ENCODE measurements at places on chromosomes 7 and 10.

- DNase-seq = no peak
Observed at GRCh38 chr7:47488969-47489342, 93.0 kb downstream of the TNS3 start.

DNA sequence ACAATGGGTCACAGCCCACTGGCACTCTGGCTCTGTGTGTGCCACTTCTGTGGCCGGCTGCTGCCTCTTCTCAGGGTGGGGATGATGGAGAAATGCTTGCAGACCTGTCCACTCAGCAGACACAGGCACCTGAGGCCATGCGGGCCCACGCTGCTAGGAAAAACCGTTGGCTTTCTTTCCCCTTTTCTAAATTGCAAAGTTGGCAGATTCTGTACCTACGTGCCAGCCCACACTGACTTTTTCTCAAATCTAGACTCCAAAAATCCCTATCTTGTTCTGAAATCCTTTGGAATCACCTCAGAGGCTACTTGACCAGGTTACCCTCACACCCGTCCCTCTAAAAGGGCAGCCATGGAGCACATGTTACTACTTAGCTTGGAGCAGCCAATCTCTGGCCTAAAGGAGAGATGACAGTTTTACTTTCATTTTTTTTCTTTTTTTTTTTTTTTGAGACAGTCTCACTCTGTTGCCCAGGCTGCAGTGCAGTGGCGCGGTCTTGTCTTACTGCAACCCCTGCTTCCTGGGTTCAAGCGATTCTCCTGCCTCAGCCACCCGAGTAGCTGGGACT, 99.4 kb downstream of the RNF216 start:
- DNase-seq = no peak

DNA sequence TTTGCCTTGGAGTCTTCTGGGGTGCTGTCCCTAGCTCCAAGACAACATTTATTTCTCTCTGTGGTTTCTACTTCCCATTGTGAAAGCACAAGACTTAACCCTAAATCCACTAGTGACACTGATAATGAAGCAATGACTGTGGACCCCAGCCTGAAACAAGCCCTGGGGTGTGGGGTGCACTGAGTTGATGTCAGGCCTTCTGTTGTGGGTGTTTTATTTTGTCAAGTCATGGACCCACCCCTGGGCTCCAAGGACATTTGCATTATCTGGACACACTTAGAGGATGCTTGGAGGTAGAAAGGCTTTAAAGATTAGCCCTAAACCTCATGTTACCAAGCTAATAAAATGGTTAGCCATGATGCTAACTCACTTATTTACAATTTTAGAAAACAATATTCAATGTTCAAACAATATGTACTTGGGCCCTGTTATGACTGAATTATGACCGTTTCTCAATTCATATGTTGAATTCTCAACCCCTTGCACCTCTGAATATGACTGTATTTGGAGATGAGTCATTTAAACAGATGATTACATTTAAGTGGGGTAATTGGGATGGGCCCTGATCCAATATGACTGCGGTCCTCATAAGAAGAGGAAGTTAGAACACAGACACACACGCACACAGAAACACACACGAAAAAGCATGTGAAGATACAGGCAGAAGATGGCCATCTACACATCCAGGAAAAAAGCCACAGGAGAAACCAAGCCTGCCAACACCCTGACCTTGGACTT, 137.2 kb upstream of the IGFBP3 start:
- peak; percentile 4 for DNase-seq

DNA sequence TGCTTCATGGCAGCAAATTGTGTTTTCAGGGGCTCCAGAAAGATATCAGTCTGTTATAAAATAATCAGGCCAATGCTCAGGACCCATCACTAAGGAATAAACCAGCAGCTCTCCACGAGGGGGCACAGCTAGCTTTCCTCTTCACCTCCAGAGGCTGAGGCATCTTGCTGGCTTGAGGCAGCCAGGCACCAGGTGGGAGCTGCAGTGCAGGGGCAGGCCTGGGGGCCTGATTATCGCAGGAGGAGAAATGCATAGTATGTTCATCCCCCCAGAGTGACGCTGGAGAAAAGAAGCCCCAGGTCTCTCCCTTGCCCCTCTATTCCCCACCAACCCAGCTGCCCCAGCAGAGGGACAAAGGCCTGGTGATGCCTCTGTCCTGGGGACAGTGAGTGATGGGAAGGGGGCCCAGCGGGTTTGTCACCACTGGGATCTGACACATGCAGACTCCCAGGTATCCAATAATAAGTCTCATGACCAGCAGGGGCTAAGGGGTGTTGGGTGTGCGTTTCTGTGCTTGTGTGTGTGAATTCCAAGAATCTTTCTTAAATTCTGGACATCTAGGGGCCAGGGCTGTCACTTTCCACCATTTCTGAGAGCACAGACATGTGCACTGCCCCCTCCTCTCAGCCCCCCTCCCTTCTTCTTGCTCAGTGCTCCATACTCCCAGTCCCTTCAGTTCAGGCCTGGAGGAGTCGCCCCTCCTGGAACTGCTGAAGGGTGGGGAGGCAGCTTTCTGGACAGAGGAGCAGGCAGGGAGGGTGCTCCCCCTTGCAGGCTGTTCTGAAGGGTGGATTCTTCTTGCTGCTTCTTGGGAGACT, 128.1 kb upstream of the FAM20C start:
- DNase-seq = peak; percentile 57

GRCh38 chr7:23356726-23357125, 57.6 kb downstream of the MALSU1 start:
- DNase-seq = no peak

DNA sequence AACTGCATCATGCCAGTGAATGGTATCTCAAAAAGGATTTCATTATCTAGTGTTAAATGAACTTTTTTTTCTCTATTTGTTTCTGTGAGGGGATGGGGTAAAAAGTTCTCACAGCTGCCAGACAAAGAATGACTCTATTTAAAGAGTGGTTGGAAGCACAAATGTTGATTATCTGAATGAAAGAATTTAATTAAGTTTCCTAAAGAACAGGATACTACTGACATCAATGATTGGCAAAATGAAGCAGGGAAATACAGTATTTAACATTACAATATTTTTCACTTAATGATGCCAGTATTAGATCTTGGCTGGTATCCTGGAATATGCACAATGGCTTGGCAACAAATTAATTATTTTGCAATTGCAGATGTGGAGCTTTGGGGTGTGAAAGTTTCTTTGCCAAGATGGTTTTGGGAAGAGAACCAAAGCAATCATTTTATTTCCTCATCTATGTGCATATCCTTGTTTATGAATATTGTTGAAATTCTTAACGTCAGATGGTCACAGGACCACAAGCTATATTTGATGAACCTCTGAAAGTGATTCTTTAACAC, 336.8 kb downstream of the ARL4A start:
- DNase-seq = no peak

- no peak for DNase-seq
Observed at GRCh38 chr10:69738071-69738470, 63.6 kb upstream of the COL13A1 start.

GRCh38 chr10:44960482-44961229, 1.1 kb downstream of the RASSF4 start:
- peak; percentile 84 for DNase-seq

DNA sequence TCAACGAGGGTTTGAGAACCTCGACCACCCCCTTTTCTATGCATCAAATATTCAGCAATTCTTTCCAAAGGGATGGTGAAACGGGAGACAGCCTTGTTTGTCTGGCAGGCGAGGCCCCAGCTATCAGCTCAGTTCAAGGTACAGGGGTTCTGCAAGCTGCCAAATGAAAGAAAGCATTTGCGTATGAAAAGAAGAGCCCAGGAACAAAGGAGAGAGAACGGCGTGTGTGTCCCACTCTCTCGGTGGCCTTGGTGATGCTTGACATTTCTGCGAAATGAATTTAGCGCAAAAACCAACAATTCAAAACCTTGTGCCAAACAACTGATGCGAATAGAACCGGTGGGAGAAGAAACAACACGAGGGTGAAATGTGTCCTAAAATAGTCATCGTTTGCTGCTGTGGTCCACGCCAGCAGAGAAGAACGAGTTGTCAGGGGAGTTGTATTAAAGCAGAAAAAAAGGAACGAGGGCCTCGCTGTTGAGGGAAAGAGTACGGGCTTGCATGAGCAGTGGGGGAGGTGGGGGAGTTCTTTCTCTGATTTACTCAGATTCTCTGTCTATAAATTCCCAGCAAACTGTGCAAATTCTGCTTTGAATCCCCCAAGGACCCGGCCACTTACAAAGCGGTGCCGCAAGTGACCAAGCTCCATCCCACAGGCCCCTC, 97.7 kb downstream of the TMEM130 start:
- no peak for DNase-seq

DNA sequence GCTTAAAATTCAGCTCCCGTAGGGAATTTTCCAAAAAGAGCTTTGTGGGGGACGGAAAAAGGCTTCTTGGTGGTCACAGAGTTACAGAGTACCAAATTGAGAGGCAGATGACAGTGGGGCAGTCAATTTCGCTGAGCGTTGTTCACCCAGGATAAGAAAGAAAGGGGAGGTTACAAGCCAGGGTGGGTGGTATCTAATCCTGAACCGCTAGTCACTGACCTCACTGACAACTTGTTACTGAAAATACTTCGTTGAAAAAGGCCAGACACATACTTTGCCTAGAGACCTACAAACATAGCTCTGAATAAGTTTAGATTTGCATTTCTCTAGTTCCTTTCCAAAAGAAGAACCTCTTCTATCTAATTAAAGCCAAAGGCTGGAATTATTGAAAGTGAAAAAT, at the start of gene CTNNA3:
Gene CTNNA3 (minus strand): TSS at position 167 of the 400 bp plus-strand sequence.
- no peak for DNase-seq

Data from KBM-7 (cell line).